Activated CD4-positive, alpha-beta T cell treated with anti-CD3 and anti-CD28 coated beads, Interleukin-2, Interleukin-4, amounts not matched to agents 100 ng/mL and 50 ng/mL, durations not matched to agents 16 hours and 8 hours (primary cell): ENCODE measurements at places on chromosomes 7 and 10.
A peak's percentile ranks its signal among the peaks of the same experiment; 100 is the strongest.

- no peak for DNase-seq
Observed at GRCh38 chr7:108384716-108385483, 71.3 kb downstream of the NRCAM start.

GRCh38 chr7:6502886-6503285 lies 48.4 kb downstream of the GRID2IP start:
- DNase-seq, result no peak

DNA sequence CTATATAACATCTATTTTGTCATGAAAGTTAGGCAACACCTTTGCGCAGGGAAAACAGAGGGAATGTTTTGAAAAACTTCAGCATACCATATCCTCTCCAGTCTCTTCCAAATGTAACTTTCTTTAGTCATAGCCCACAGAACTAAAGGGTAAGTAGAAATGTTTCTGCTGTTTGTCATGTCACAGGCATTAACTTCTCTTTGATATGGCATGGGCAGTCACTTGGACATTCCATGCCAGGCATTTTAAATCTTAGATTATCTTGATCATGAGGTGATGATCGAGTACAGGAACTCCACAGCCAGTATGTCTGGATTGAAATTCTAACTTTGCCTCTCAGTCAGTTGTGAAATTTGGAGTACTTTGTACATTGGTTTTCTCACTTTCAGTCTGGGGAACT lies 27.5 kb upstream of the ETV1 start:
- DNase-seq, result no peak

- DNase-seq, result no peak
Observed at GRCh38 chr7:102413091-102413490, 16.9 kb downstream of the PRKRIP1 start.

- no peak for DNase-seq
Observed at GRCh38 chr10:62582101-62582705, 208.0 kb downstream of the ZNF365 start.

DNA sequence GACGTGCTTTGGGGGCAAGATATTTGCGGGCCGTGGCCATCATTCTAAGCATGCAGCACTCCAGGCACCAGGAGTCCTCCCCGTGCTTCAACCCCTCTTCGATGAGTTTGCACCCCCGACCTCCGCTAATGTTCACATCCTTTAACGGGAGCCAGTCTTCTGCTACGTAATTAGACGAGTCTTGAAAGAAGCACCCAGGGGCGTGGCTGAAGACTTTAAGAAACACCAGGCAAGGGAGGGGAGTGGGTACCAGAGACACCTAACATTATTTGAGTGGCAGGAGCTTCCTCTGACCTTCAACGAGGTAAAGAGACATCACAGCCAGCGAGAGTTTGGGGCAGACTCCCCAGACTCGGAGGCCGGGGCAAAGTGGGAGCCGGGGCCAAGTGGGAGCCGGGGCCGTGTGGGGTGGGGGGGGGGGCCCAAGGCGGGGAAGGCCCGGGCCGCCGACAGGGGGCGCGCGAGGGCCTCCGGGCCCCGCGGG lies 31.1 kb upstream of the TOMM7 start:
- peak; percentile 65 for DNase-seq

DNA sequence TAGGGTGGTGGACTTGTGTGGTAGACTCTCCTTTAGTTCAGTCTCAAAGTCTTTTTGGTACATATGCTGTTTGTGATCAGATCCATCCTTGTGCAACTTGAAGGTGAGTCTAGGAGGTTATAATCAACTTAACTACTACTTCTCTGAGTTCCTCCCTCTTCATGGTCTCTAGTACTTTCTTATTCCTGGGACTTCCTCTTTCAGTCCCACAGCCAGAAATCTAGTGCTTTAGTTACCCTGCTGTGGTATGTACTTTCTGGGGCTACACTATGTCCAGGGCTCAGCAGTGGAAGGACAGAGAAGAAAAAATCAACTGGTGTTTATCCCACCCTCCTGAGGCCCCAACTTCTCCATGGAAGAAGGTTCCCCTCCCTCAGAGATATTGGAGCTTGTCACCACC lies 19.4 kb upstream of the ATAD1 start:
- no peak for DNase-seq

- no peak for DNase-seq
Observed at GRCh38 chr10:126331101-126331500, 57.2 kb downstream of the ADAM12 start.

GRCh38 chr10:93719901-93720300 lies 17.5 kb upstream of the FRA10AC1 start:
- no peak for DNase-seq
